ENCODE measurements at places on chromosomes 7 and 10.
A peak's percentile ranks its signal among the peaks of the same experiment; 100 is the strongest.

DNA sequence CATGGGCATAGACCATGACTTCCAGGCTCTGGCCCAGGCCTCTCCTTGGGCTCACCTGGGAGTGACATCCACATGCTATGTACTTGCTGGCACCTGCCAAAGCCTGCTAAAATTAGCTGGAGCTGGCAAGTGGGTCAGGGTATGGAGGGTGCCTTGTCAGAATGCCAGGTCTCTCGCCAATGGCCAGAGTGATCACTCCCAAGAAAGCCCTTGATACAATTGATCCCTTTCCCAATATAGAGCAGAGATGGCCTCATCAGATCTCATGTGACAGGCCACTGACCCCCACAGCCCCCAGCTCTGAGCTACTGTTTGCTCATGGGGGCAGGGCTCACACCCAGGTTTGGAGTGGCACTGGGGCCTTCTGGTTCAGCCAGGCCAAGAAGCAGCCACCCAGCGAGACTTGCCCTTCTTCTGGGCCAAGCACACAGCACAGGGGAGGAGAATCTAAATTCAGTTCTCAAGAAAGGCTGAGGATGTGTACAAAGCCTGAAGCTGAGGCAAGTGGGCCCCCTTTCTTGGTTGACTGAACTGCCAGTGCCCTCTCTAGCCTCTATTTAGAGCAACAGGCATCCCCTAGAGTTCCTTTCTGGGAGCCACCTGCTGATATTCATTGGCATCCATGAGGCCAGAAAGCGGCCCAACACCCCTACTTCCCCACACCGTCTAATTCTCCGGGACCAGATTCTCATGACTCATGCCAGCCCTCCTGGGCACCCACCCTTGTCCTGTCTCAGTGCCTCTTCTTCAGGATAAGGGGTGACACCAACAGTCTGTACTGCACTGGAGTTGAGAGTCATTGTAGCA, 18.9 kb upstream of the MYL7 start:
- DNase-seq = no peak

GRCh38 chr7:36062154-36062815, 90.8 kb upstream of the EEPD1 start:
- DNase-seq = no peak

DNA sequence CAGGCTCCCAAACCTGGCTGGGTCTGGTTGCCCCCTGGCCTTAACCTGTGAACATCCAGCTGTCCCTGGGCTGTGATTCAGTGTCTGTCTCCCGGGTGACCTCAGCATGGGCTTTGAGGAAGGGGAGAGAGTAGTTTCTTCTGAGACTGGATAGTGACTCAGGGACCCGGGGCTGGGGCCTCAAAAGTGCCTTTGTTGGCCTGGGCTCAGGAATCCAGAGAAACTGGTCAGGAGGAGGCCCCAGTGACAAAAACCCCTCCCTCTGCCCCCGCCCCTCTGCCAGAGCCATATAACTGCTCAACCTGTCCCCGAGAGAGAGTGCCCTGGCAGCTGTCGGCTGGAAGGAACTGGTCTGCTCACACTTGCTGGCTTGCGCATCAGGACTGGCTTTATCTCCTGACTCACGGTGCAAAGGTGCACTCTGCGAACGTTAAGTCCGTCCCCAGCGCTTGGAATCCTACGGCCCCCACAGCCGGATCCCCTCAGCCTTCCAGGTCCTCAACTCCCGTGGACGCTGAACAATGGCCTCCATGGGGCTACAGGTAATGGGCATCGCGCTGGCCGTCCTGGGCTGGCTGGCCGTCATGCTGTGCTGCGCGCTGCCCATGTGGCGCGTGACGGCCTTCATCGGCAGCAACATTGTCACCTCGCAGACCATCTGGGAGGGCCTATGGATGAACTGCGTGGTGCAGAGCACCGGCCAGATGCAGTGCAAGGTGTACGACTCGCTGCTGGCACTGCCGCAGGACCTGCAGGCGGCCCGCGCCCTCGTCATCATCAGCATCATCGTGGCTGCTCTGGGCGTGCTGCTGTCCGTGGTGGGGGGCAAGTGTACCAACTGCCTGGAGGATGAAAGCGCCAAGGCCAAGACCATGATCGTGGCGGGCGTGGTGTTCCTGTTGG, at the start of gene CLDN4:
CLDN4 (plus strand) TSS at position 316 of the 903 bp plus-strand sequence; CDS start at position 522, 206 bp downstream.
- no peak for DNase-seq

GRCh38 chr10:23095966-23096801, 805 bp downstream of the MSRB2 start:
- peak; percentile 4 for DNase-seq

Measured in effector memory CD8-positive, alpha-beta T cell (primary cell).